ENCODE measurements at places on chromosomes 2 and 18. TPM values are rescaled to one million over a fixed set of nuclear protein-coding genes. Genes with fewer than 3 reads are reported as not detected.

The EML6 gene
- 0.54 TPM for total RNA-seq

The LIPG gene
- total RNA-seq = not detected

The ALLC gene
- not detected for total RNA-seq

The TMEM178A gene
- not detected for total RNA-seq

The GLI2 gene
- 2.5 TPM for total RNA-seq

The GRP gene
- not detected for total RNA-seq

The CFC1 gene
- not detected for total RNA-seq

The BCL2 gene
- total RNA-seq = 141 TPM

The BOLL gene
- not detected for total RNA-seq

The C2orf78 gene
- total RNA-seq = not detected

The MALL gene
- not detected for total RNA-seq

The STEAP3 gene
- total RNA-seq = 0.05 TPM

The COBLL1 gene
- total RNA-seq = not detected

The AGXT gene
- not detected for total RNA-seq

The C2orf66 gene
- 1.8 TPM for total RNA-seq

The CFAP53 gene
- 0.61 TPM for total RNA-seq

The CTNNA2 gene
- not detected for total RNA-seq

The LYG1 gene
- total RNA-seq = 2.8 TPM

The AQP12A gene
- not detected for total RNA-seq

The GCG gene
- total RNA-seq = not detected

The MOB4 gene
- 25.8 TPM for total RNA-seq

The BOD1L2 gene
- not detected for total RNA-seq

The POTEI gene
- total RNA-seq = not detected

Measured in T-helper 1 cell treated with Interleukin-12 subunit alpha and Interleukin-12 subunit beta and Interleukin-4 antibody, amounts not matched to agents 30 ng/mL and 1 ng/mL, for 36 hours (primary cell).